ENCODE measurements at places on chromosomes 4 and X.

GRCh38 chr4:189162073-189162789, 778.4 kb upstream of the FRG1 start:
- no peak for DNase-seq

DNA sequence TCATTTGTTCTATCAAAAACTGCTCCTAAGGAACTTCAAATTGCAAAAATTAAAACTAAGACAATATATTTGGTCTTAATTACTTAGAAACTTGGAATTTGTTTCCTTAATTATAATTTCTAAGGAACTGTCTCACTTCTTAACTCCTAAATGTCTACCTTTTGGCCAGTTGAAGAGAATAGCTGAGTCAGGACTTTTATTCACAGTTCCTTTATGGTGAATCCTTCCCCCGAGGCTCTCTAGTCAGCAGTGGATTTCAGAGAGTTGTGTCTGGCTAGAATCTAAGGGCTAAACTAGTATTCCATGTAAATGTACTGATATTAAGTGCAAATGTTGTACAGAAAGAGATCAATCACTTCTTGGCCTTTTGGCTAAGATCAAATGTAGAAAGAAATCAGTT, 69.3 kb downstream of the AMMECR1 start:
- DNase-seq: no peak

DNA sequence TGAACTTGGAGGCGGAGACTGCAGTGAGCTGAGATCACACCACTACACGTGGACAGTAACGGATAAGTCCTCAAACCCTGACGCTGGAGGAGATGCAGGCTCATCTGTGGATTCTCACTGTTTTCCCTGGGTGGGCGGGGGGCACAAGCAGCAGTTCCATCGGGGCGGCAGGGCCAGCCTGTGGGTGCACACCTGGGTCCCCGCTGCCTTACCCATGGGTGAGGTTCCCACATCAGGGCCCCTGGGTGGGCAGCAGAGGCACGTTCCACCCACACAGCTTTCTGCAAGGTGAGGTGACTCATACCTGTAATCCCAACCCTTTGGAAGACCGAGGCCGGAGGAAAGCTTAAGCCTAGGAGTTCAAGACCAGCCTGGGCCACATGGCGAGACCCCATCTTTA, 56.6 kb upstream of the MXD4 start:
- DNase-seq: no peak

DNA sequence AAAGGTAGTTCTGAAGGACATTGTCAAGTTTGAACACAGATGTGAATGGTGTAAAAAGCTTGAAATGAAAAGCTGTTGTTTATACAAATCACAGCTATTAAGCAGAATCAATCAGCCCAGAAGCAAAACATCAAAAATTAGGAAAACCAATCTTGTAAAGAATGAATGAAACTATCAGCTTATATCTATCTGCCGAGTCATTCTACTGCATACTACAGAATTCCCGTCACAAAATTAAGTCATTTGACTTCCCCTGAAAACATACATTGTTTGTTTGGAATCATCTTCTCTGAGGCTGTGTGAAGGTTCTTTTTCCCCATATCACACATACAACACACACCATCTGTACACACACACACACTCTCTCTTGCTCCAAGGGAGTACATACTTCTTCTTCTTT, 80.3 kb downstream of the RFC1 start:
- DNase-seq: no peak

DNA sequence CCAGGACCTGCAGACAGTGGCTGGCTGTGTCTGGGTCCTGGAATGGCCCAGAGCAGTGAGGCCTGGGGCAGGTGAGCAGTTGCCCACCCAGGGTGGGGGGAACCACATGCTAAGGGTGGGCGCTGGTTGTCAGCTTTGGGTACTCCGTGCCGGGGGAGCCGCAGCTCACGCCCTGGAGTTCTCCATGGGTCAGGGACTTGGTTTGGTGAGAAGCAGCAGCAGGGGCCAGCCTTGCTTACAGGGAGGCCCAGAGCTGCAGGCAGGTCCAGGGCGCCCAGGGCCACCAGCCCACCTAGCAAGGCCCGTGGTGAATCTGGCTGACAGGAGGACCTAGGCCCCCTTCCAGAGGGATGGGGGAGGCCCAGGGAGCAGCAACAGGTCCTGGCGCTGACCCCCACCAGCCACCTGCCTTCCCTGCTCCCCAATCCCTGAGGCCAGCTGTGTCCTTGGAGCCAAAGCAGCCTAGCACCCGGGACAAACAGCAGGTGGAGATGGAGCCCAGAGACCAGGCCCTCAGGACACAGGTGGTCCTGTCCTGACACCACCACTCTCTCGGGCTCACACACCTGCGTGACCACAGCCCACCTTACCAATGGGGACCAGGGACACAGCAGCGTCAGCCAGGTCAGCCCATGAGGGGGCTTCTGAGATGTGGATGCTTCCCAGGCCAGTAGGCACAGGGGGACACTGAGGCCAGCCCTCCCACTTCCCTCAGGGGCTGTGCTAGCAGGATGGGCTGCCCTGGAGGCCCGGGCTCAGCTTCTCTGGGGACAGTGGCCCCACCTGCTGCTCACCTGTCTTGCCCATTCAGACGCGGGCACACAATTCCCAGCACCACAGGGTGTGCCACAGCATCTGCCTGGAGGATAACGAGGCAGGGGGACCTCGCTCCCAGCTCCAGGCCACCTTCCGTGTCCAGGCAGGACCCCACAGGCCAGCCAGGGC, 3.5 kb downstream of the MXD4 start:
- DNase-seq: no peak

DNA sequence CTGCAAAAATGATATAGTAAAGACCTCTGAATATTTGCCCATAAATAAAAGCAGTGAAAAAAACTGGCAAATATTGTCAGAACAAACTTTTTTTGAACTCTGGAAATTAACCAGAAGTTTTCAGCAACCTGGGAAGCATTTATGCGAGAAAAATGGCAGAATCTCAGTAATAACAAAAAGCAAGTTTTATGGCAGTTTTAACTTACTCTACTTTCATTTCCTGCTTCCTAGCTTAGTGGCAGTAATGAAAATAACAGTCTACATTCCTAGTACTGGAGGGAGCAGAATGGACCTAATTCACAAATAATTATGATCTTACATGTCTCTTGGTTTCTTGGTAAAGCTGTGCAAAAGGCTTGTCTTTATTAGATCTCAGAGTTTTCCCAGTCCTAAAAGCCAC, 460.1 kb downstream of the NAF1 start:
- no peak for DNase-seq

DNA sequence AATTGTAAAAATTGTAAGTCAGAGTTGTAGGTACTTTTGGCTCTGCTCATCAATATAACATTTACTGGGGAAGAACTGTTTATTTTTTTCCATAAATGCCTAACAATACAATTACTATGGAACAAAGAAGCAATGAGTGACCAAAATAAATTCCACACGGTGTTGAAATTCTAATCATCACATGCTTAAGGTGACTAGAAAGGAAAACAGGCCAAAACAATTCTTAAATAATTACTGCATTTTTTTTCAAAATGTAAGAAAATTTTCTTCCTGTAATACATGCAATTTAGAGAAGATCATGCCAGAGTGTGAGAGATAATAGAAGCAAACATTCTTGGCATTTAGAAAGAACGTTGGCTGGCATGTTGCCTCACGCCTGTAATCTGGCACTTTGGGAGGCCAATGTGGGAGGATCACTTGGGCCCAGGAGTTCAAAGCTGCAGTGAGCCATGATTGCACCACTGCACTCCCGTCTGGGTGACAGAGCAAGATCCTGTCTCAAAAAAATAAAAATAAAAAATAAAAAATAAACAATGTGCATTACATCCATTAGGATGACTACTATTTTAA, 22.5 kb downstream of the C4orf46 start:
- DNase-seq: no peak

DNA sequence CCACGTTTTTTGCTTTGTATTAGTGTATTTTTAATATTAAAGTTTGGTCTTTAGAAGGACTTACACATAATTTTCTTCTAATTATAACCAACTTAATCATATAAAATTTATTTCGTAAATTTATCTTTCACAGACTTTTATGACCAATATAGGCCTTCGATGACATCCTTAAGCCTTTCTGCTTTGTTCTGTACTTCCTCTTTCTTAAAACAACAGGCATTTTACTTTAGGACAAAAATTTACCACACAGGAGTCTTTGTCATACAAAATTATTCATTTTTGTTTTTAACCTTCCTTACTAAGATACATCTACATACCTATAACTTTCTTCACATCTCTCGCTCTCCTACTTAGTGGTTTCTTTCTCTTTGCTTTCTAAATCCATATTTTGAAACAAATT, 56.3 kb downstream of the RGS12 start:
- DNase-seq: no peak

GRCh38 chr4:2416564-2417225, 1.8 kb downstream of the ZFYVE28 start:
- DNase-seq: no peak

DNA sequence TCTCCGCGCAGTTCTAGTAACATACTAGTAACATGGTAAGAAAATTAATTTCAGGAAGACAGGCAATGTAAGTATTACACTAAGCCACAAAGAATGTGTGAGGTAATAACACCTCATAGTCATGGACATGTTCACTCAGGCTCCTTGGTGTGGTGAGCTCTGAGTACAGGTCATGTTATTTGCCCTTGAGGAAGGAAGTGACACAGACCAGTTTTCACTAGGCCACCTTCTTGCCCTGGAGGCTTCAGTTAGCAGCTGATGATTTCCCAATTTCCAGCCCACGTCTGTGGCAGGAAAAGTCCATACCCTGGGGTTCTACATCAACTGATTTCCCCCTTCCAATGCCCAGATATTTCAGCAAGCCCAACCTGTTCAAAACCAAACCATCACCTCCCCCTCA, 6.7 kb downstream of the APOO start:
- no peak for DNase-seq

DNA sequence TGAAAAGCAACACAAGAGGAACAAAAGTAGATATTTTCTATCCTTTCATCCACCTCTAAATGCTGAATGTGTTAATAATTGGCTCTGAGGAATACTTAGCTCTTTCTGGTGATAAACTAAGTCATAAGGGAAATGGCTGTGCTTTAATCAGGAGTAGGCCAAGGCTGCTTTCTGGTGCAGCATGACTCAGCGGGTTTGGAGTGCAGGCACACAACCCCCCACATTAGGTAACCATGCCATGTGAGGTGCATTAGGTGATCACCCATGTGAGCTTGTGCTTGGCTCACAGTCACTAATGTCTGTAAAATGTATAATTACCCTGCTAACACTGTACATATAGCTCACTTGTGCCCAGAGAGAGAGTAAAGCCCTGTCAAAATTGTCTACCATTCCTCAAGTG, 57.2 kb downstream of the USP38 start:
- DNase-seq: no peak

DNA sequence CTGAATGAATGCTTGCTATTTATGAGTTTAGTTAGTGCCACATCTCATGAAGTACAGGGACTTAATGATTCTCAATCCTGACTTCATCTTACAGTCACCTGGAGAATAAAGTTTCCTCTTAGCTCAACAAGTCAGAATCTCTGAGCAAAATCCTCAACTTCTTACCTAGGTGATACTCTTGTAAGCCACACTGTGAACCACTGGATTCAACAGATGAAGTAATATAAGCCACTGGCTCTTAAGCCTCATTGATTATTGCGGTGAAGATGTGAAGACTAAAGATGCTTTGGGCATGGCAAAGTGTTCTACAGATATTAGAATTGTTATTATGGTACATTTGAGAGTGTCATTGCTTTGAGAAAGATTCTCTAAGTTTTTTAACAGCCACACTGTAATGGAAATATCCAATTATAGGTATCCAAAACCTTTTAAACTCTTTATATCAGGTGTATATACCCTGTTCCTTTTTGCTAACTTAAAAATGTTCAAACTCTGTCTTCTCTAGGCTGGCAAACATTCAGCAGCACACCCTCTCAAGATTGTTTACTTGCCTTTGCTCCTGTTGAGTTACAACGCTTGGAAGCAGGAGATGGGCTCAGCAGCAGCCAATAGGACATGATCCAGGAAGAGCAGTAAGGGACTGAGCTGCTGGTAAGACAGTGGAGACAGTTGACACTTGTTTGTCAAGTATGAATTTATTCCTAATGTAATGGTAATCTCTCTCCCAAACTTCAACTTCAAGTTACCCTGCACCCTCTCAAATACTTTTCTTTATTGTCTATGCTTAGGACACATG, 43.4 kb downstream of the TET2 start:
- no peak for DNase-seq

DNA sequence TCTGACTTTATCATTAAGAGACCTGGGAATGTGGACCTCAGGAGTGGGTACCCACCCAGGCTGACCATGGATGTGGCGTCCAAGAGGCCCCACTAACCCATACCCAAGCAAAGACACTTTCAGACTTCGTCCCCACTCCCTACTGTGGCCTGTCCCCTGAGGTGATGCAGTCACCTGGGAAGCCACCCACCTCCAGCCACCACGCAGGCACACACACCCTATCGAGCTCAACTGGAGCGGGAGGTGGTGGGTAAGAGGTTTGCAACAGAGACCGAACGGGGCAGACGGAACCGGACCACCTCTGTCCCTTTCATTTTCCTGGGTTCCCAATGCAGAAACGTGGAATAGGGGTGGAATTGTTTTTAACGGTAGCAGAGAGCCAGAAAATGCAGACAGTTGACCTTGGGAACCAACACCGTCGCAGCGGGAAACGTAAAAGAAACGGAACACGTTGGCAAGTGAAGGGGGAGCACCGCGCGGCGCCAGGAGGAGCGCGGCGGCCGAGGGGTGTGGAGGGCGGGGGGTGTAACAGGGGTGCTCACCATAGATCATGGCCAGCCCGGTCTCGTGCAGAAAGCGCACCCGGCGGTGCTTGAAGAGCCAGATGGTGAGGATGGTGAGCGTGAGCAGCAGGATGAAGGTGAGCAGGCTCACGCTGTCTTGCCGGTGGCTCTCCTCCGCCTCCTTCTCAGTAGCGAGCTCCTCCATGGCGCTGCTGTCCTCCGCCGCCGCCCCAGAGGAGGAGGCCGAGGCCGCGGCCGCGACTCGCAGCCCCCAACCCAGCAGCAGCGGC, 559 bp downstream of the SLC9A7 start:
- no peak for DNase-seq

GRCh38 chrX:153818571-153819383, 11.6 kb downstream of the PDZD4 start:
- peak; percentile 14 for DNase-seq

DNA sequence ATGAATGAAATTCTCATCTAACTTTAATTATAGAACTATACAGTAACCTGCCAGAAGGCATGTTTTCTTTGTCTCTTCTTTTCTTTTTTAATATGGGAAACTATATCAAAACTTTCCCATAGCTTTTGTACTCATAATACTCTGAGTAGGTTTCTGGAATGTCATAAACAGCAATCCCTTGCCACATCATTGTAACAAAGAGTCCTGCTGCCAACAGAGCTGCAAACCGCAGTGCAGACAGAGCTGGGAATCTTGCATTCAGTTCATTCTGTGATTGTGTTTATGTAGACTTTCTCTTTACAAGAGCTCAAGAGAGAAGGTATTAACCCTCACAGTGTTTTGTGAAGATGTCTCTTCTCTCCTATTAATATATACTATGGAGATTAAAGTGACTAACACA, 304.4 kb upstream of the SLIT2 start:
- DNase-seq: no peak

- no peak for DNase-seq
These were observed 48.2 kb upstream of the KLF3 start for GRCh38 chr4:38615847-38616246.

Data from GM18507 (cell line).